ENCODE measurements at places on chromosomes 2 and 18.

DNA sequence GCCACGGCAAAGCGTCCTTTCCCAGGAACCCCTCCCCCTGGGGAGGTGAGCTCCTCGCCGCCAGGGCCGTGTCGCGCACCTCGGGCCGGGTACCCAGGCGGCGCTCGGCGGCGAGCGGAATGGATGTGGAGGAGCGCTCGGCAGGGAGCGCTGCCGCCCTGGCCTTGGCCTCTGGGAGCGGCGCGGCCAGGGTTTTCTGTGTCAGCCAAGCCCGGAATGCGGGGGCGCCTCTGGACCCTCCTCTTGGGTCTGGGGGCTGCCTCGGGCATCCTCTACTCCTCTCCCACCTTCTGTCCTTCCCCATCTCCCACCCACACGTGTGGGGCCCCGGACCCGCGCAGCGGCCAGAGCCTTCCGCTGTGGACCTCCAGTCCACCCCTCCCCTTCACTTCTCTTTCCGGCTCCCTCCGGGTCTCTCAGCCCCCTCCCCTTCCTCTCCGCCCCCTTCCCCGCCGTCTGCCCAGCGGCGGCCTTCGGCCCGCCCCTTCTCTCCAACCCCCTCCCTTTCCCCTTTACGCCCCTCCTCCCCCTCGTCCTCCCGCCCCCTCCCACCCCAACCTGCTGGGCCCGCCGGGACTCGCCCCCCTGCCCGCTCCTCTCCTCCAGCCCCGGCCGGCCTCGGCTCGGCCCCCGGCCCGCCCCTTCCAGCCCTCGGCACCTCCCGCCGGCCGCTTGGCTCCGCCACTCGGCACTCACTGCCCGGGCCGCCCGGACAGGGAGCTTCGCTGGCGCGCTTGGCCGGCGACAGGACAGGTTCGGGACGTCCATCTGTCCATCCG, at the start of gene MERTK:
MERTK (plus strand) TSS at position 684 of the 779 bp plus-strand sequence. CDS start 129 bp downstream, outside the sequence.
- DNase-seq: peak; percentile 52

DNA sequence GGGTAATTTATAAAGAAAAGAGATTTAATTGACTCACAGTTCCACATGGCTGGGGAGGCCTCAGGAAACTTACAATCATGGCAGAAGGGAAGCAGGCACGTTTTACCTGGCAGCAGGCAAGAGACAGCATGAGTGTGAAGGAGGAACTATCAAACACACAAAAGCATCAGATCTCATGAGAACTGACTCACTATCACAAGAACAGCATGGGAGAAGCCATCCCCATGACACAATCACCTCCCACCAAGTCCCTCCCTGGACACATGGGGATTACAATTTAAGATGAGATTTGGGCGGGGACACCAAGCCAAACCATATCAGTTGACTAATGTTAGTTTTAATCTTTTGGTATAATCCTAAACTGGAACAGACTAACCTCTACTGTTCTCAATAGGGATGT, 49.1 kb upstream of the CPO start:
- no peak for DNase-seq

DNA sequence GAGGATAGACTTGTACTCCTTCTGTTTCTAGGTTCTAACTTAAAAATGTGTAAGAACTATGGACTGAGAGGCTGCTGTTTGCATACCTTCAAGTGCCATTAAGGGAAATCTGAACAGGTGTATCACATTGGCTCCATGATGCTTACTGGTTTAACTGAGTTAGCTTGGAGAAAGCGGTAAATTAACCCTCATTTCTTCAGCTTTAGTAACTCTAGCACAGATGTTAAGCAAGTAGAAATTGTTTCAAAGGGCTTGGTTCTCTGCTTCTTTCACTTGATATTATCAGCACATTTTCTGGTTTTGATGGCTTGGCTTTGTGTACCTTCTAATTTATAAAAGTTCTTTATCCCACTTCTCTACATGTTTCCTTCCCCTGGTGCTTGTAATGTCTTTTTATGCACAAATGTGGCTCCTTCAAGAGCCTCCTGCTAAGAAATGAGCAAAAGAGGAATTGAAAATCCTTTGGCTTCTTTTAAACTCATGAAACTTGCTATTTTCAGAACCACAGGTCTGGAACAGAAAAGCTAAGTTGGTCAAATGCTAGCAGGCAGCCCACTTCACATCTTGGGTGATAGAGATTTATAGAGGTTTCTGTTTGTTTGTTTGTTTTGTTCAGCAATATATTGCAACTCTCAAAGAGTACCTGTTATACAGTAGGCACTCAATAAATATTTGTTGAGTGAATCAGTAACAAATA, 249.9 kb upstream of the THUMPD2 start:
- DNase-seq: no peak

DNA sequence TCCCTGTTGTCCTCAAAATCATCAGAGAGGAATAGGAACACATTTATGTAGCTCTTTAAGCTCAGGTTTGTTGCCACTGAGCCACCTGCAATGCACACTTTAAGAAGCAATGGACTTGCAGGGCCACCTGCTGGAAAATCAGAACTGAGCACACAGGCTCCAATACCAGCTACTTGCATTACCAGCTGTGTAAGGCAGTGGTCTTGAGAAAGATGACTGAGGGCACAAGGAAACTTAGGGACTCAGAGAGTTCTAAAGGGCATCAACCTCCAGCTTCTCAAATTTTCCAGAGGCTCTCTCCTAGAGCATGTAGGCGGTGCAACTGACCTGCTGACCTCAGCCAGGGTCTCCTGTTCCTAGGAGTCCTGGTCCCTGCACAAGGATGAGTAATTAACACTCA, 2.5 kb upstream of the CNDP2 start:
- no peak for DNase-seq

DNA sequence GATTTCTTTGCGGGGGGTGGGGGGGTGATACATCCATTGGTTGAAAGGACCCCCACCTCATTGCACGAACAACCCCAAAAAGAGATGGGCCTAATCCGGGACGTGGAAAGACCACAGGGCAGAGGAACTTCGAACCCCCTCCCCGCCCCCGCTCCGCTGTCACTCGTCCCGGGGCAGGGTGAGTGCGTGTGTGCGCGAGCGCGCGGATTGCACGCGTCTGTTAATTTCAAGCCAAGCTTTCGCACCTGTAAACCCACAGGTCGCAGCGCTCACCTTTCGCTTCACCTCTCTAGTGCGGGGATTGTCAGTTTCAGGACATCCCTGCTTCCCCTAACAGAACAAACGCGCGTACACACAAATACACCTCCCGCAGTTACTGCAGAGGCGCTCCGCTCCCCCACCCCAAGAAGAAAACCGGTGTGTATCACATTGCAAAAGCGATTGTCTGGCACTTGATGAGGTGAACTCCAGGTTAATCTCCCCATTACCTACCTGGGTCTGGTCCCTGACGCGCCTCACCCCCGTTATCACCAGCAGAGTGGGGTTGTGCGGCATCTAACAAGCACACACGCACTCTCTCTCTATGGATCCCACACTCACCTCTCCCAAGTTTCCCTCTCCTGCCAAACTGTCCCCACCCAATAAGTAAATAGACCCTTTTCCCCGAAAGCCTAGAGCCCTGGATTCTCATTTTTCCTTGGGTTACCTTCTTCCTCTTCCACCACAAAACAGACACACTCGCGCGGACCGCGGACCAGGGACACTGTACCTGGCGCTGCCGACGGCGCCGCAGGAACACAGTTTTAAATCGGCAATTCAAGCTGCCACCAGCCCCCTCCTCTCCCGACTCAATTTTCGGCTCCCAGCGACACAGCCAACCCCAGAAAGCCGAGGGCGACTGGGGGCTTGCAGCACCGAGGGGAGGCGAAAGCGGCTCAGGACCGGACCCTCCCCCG, 1.0 kb downstream of the CYP26B1 start:
- no peak for DNase-seq

- DNase-seq: no peak
Observed at GRCh38 chr18:8987241-8987640, 115.3 kb upstream of the NDUFV2 start.

GRCh38 chr18:9709304-9709877, 1.3 kb downstream of the RAB31 start:
- no peak for DNase-seq

DNA sequence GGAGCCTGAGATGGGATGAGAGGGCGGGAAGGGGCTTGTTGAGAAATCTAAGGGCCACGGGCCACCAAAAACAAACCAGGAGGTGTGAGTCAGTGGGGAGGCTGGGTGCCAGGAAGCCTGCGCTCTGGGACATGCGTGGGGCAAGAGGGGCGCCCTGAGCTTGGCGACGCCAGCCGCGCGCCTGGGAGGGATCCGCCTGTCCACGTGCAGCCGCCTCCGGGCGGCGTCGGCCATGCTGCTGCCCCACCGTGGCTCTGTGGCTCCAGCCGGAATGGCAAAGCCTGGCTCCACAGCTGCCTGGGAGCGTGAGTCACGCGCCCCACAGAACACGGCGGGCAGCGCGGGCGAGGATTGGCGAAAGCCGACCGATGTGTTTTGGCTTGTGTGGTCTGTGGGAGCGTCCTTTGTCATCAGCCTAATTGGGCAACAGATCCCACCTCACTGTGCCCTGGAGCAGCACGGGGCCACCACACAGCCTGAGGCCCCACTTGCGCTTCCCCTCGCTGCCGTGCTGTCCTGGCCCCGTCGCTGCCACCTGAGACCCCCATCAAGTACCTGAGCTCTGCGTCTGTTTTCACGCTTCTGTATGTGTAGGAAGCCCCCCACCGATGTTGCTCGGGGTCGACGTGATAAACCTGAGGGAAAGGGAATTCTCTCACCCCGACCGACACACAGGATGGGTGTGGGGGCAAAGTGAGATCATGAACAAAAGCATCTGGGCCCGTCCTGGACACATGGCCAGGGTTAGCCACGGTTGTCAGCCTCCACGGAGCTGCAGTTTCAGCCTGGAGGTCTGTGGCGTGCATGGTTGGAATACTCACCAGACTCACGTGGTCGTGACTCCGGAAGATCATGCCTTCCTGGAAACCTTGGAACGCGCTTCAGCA, 80.5 kb downstream of the NFATC1 start:
- no peak for DNase-seq

DNA sequence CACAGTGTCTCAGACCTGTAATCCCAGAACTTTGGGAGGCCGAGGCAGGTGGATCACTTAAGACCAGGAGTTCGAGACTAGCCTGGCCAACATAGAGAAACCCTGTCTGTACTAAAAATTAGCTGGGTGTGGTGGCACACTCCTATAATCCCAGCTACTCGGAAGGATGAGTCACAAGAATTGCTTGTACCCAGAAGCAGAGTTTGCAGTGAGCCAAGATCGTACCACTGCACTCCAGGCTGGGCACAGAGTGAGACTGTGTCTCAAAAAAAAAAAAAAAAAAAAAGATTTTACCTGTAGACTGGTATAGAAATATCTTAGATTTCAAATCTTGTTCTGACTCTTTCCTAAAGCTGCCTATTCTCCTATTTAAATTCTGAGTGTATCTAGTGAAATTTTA, 7.2 kb upstream of the KLHL29 start:
- no peak for DNase-seq

DNA sequence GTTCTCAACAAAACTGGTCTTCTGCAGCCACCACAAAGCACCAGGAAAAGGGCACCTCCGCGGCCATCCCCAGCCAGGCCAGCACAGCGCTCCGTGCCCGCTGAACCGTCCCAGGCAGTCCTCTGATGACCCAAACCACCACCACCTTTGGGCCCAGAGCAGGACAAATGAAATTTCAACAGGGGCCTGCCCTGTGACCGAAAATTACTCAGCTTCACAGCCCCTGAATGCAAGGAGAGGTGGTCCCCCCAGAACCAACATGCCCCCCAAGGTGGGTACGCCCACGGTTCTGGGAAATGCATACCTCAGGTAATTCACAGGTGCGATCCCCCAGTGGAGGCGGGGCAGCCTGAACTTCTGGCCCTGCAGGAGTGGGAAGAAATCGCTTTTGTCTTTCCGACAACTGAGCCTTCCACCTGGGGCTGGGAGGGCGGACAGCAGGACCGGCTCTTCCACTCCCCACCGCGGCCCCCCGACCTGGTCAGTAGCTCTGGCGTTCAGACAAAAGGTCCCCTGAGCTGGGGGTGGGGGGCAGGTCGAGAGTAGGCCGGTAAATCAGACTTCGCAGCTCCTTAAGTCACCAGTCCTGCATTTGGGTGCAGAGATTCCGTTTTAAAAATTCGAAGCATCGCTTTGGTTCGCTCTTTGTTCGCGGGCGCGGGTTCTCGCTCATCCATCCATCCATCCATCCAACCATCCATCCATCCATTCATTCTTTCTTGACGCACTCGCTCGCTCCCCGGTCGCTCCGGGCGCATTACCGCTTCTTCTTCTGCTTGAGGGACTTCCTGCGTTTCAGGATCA, 1.4 kb downstream of the ARL4C start:
- no peak for DNase-seq

DNA sequence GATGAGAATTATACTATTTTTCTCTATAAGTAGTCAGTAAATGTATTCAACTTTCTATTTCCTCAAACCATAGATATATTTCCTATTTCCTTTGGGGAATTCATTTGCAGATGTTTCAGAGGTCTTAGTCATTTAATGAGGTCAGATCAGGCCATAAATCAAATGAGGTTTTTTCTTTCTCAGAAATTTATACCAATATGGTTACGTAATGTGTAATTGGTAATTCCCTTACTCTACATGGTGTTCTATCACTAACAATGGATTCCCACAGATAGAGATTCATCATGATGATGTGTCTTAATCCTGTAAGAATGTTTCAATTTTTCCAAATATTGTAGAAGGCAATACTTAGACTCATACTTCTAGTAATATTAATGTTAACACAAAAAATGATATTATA, 108.0 kb downstream of the DPP4 start:
- no peak for DNase-seq

DNA sequence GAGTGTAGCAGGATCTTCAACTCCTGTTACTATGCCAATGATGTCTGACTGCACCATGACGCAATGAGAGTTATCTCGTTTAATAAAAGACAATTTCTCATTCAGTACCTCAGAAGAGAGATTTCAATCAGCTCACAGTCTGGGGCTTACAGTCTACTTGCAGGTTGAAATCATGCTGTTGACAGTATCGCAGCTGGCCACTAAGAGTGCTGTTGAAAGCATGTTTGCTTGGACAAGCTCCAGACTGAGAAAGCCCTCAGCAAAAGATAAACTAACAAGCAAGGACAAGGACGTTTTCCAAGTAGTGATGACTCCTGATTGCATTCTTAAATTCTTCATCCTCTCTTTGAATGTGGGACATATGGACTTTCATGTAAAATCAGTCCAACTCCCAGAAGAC, 145.2 kb upstream of the SYT4 start:
- no peak for DNase-seq

- no peak for DNase-seq
Observed at GRCh38 chr18:70195014-70195614, 10.4 kb downstream of the RTTN start.

DNA sequence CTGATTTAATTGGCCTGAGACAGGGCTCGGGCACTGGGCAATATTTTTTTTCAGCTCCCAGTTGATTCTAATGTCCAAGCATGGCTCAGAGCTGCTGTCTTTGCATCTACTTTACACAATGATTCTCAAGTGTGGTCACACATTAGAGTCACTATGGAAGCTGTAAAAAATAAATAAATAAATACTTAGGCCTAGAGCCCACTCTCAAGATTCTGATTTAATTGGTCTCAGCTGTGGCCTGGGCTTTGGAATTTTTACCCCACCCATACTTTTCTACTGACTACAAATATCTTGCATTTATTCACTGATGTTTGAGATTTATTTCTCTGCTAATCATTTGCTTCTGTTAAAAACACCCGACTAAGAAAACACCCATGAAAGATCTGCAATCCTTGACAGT, 145.7 kb upstream of the SRD5A2 start:
- DNase-seq: no peak

All from stimulated activated CD4-positive, alpha-beta T cell treated with anti-CD3 and anti-CD28 coated beads, Interleukin-2, amount 100 ng/mL, for 48 hours (primary cell).